ENCODE measurements at places on chromosomes 1 and 21. TPM values are rescaled to one million over a fixed set of nuclear protein-coding genes. Genes with fewer than 3 reads are reported as not detected.

Gene WDR64
- not detected for total RNA-seq

Gene GBP3
- total RNA-seq, result 16.4 TPM

- no peak for DNase-seq
These were observed 27.5 kb upstream of the ZFP69B start for GRCh38 chr1:40422630-40423263.

Gene PGLYRP3
- not detected for total RNA-seq

- DNase-seq, result no peak
These were observed 3.4 kb downstream of the FAM110D start for GRCh38 chr1:26162220-26162709.

Gene TP73
- total RNA-seq, result not detected
